ENCODE measurements at places on chromosomes 7 and 10.

DNA sequence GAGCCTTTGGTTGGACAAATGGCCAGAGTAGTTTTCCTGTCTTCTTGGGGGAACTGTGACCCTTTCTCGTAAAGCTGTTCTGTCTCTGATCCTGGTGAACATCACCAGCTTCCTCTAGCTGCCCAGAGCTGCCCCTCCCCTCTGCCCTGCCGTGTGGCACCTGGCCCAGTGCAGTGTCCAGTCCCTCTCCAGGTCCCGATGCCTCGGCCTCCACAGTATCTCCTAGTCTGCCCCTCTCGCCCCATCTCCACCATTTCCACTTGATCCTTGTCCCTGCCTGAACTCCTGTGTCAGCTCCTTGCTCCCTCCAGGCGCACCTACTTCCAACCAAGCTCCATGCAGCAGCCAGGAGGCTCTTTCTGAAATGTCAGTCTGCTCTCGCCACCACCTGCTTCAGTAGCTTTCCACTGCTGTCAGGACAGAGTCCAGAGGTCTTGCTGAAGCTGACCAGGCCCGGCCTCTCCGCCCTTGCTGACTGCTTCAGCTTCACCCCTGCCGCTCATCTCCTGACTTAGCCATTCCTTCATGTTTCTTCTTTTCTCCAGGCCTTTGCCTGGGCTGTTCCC lies 133.6 kb downstream of the GRK5 start:
- H3K4me3 ChIP-seq = no peak overlapping the region
- no peaks in the 10 kb centered on the region for H3K27me3 ChIP-seq
- H3K4me1 ChIP-seq = peaks cover 30% of the 10 kb centered on the region

DNA sequence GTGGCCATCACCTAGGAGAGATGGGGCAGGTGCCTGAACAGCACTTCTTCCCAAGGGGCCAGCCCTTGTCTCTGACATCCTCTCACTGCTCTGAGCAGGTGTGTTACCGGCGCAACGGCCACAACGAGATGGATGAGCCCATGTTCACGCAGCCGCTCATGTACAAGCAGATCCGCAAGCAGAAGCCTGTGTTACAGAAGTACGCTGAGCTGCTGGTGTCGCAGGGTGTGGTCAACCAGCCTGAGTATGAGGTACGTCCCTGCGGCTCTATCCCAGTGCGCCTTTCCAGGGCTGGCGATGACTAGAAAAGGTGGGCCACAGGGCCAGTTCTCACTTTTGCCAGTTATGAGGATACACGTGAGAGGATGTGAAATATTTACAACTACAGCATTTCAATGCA lies 54.3 kb upstream of the ZMIZ2 start:
- DNase-seq = no peak
- H3K4me1 ChIP-seq = peaks cover 6% of the 10 kb centered on the region
- no peak overlapping the region for H3K27ac ChIP-seq

- no peak overlapping the region for H3K4me3 ChIP-seq
- H3K4me1 ChIP-seq = peaks cover 38% of the 10 kb centered on the region
- no peak for DNase-seq
- no peak overlapping the region for H3K27ac ChIP-seq
- no peaks in the 10 kb centered on the region for H3K36me3 ChIP-seq
These were observed 37.9 kb downstream of the SYPL1 start for GRCh38 chr7:106074257-106074656.

GRCh38 chr7:94492601-94493000 lies 17.0 kb upstream of the CASD1 start:
- H3K4me1 ChIP-seq = peaks cover 2% of the 10 kb centered on the region
- H3K27me3 ChIP-seq = peaks cover 18% of the 10 kb centered on the region
- no peaks in the 10 kb centered on the region for H3K36me3 ChIP-seq

DNA sequence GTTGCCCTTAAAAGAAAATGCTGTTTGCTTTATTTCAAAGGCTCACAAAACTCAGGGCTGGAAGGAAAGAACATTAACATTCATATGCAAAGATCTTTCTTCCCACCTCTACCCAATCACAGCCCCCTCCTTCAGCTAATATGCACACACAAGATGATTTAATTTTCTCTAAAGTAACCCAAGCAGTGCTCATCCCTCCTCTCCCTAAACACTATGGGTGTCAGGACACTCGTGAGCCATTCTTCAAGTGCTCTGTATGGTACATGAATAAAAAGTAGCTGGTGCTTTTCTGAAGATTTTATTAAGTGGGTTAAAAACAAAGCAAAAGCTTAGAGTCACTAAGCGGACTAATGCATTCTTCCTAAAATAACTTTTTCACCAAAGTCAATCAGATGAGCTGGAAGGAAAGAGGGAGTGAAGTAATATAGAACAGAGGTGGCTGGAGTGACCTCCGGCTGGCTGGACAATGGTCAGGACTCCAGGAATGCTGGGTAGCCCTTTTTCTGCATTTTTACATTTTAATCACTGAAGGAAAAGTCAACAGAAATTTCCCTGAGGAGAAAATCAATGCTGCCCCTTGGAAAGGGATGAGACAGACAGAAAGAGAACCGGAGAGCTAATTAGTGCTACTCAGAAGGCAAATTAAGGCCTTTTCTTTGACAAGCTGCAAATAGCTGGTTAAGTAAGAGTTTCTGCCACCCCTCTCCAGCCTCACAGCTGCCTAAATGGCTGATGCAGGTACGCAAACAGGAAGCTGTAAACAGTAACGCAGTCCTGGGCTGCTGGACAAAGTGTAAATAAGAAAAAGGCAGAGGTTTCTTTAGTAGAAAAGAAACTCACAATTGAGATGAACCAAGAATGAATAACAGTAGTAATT lies 6.6 kb downstream of the DGKI start:
- no peak overlapping the region for H3K27ac ChIP-seq
- no peaks in the 10 kb centered on the region for H3K36me3 ChIP-seq
- peaks cover 50% of the 10 kb centered on the region for H3K27me3 ChIP-seq

GRCh38 chr7:135239263-135239662 lies 5.6 kb downstream of the STRA8 start:
- no peak for DNase-seq
- no peaks in the 10 kb centered on the region for H3K36me3 ChIP-seq
- no peak overlapping the region for H3K4me3 ChIP-seq

GRCh38 chr7:98616381-98617050 lies 569 bp upstream of the NPTX2 start:
- no peak overlapping the region for H3K4me3 ChIP-seq
- H3K4me1 ChIP-seq = peaks cover 6% of the 10 kb centered on the region
- peaks cover 57% of the 10 kb centered on the region for H3K27me3 ChIP-seq
- H3K36me3 ChIP-seq = no peaks in the 10 kb centered on the region

GRCh38 chr10:30591249-30591670 lies 38.3 kb downstream of the LYZL2 start:
- no peak overlapping the region for H3K27ac ChIP-seq
- no peaks in the 10 kb centered on the region for H3K36me3 ChIP-seq
- no peak overlapping the region for H3K4me3 ChIP-seq
- DNase-seq = peak; percentile 55

DNA sequence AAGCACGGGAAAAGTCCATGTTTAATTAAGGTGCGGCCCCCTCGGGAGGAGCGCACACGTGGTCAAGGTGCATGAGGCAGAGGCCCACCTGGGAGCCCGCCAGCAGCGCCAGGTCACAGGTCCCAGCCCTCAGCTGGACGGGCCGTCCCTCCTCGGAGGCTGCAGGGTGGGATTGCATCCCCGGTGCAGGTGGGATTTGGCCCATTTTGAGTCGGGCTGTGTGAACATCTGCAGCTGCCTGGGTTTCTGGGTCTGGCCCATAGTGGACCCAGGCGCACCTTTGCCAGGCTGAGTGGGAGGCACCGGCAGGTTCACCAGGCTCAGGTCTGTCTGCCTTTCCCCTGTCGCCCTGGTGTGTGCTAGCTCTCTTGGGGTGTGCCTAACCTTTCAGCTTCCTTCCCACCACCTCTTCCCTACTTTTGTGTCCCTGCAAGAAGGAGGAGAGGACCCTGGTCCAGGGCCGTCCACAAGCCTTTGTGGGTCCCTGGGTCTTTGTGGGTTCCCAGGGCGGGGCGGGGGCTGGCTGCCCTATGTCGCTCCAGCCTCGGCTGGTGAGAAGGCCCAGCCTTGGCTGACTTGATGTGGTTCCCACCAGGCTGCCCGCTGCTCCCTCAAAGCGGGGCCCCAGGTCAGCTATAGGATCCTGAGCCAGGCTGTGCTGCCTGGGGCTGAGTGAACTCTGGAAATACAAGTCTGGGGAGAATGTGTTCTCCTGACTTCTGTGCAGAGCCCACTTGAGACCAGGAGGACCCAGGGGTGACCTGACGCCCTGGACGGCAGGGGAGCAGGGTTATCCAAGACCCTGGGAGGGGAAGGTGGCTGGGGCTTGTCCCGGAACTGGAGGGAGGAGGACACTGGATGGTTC lies 186.7 kb upstream of the SHH start:
- peaks cover 46% of the 10 kb centered on the region for H3K27me3 ChIP-seq
- no peak overlapping the region for H3K4me3 ChIP-seq
- no peak overlapping the region for H3K27ac ChIP-seq
- H3K4me1 ChIP-seq = peaks cover 46% of the 10 kb centered on the region

Measured in activated naive CD4-positive, alpha-beta T cell treated with anti-CD3 and anti-CD28 coated beads for 36 hours (primary cell).